Stimulated activated CD8-positive, alpha-beta memory T cell treated with anti-CD3 and anti-CD28 coated beads, Interleukin-12 subunit alpha, Interleukin-12 subunit beta, amount 100 ng/mL, for 1 hour (primary cell): ENCODE measurements at places on chromosomes 1 and 21.

DNA sequence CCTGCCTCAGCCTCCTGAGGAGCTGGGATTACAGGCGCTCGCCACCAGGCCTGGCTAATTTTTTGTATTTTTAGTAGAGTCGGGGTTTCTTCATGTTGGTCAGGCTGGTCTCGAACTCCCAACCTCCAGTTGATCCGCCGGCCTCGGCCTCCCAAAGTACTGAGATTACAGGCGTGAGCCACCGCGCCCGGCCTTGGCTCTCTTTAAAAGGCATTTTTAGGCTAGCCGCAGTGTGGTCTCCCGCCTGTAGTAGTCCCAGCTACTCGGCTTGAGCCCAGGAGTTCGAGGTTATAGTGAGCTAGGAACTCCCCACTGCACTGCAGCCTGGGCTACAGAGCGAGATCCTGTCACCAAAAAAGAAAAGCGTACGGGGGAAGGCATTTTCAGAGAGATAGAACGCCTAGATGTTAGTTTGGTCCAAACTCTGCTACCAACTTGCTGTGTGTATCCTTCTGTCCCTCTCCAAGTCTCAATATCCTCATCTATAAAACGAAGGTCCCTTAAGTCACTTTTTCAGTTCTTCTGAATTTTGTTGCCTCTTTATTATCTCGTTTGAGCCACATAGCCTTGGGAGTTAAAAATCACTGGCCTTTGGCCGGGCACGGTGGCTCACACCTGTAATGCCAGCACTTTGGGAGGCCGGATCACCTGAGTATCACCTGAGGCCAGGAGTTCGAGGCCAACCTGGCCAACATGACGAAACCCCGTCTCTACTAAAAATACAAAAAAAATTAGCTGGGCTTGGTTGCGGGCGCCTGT lies 734 bp downstream of the MED18 start:
- peak; percentile 13 for DNase-seq

DNA sequence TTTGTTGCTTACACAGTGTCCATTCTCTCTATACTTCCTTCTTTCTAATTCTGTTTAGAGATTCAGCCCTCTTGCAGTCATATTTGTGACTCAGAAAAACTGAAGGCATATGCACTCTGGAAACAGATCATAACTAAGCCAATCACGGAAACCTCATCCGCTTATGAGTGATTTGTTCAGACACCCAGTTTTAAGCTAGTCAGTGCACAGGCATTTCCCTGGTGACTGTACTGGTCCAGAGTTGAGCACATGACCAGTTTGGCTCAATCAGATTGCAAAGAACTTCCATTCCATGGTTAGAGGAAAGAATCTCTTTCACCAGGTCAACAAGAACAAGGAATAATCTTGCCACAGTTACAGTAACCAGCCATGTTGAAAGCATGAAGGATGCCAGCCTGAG lies 69.2 kb upstream of the SGIP1 start:
- no peak for DNase-seq

GRCh38 chr1:107863342-107863741 lies 101.6 kb downstream of the VAV3 start:
- DNase-seq, result no peak

DNA sequence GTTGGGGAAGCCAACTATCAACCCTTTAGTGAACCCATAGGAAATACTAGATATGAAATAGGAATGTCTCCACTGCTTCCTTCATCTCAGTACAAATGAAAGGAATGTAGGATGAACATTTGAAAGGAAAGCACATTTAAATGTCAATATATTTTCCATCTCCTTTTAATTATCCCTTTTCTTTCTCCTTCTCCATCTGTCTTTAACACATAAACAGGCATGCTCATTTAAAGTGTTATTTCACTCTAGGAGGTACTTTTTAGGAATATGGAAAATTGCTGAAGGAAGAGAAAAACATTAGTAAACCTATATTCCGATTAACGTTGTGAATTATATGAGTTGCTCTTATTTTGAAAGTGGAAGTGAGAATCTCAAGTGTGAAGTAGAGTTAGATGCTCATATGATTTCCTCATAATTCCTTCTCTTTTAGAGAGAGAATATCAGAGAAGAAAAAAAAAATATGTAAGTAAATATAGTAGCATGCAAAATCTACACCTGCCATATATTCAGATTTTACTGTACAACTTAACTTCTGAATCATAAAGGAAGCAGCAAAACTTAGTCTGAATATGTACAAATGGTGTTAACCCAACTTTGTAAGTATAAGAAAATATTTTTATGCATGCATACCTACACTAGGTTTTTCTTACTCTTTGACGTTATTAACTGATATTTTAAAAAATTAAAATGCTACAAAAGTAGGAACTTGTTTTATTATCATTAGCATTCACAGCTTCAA lies 406.9 kb upstream of the B3GALT2 start:
- DNase-seq, result no peak

DNA sequence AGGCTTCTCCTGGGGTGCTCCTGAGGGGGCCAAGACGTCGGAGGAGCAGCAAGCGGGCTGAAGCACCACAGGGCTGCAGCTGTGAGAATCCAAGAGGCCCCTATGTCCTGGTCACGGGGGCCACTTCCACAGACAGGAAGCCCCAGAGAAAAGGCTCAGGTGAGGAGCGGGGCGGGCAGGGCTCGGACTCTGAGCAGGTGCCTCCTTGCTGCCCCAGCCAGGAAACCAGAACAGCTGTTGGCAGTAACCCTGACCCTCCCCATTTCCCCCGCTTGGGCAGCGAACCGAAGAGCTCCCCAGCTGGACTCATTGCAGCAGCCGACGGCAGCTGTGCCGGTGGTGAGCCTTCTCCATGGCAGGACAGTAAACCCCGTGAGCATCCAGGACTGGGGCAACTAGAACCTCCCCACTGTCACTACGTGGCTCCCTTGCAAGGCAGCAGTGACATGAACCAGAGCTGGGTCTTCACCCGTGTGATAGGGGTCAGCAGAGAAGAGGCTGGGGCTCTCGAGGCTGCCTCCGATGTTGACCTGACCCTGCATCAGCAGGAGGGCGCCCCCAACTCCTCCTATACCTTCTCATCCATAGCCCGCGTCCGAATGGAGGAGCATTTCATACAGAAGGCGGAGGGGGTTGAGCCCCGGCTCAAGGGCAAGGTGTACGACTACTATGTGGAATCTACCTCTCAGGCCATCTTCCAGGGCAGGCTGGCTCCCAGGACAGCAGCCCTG lies 625 bp downstream of the KLHDC7A start:
- DNase-seq, result no peak

- no peak for DNase-seq
Observed at GRCh38 chr21:42649122-42650032, 4.0 kb upstream of the PDE9A start.

DNA sequence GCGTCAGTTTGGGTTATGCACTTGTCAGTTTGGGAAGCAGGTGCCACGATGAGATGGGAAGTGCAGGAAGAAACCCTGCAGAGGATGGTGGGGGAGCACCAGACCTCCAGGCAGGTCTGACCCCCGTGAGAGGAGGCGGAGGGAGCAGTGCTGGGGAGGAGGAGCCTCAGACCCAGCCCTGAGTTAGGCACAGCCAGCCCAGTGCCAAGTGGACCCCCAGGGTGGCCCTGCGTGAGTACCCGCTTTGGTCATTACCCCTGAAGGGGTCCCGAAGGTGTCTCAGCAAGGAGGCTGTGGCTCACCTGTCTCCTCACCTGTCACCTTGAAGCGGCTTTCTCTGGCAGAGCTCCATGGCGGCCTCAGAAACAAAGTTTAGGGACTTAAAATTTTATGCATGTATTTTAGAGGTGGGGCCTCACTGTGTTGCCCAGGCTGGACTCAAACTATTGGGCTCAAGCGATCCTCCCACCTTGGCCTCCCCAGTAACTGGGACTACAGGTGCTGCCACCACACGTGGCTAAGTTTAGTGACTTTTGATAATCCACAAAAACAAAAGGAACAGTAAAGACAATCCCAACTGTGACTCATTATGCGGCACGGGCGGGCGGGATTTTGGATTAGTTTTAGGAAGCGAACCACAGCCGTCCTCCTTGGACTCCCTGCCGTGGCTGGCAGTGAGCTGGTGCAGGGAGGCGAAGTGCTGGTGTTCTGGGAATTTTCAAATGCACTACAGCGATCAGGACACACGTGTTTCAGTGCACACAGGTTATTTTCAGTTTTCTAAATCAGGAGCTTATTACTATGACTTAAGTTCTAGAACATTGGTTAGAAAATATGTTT lies 4.7 kb downstream of the AGPAT3 start:
- DNase-seq, result no peak

DNA sequence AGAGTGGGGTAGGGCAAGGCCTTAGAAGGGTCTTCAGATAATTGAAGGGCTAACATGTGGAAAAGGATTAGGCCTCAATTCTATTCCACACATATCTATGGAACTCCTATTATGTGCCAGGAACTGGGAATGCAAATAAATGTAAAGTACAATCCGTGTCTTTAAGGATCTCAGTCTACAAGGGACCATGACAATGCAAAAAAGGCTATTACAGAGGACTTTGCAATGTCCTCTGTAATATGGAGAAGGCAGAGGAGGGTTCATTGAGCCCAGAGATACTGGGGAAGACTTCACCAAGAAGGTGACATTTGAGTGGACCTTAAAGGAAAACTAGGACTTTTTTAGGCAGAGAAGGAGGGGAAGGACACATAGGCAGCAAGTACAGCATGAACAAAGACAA lies 4.5 kb upstream of the SCMH1 start:
- DNase-seq, result no peak

DNA sequence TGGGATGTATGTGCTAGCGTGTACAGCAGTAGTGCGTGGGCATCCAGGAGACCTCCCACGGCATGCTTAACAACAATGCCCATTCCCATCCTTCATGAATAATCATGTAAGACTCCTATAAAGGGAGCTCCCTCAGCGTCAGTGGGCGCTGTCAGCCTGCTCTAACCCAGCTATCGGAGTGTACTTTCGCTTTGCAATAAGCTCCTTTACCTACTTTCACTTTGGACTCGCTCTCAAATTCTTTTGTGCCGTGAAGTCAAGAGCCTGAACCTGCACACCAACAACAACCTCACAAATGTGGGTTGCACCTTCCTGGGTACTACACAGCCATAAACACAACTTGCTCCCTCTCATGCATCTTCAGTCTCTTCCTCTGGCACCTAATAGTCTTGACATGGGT lies 114.8 kb upstream of the PAXBP1 start:
- no peak for DNase-seq

- no peak for DNase-seq
Observed at GRCh38 chr1:89201106-89201794, 2.5 kb upstream of the GBP4 start.

DNA sequence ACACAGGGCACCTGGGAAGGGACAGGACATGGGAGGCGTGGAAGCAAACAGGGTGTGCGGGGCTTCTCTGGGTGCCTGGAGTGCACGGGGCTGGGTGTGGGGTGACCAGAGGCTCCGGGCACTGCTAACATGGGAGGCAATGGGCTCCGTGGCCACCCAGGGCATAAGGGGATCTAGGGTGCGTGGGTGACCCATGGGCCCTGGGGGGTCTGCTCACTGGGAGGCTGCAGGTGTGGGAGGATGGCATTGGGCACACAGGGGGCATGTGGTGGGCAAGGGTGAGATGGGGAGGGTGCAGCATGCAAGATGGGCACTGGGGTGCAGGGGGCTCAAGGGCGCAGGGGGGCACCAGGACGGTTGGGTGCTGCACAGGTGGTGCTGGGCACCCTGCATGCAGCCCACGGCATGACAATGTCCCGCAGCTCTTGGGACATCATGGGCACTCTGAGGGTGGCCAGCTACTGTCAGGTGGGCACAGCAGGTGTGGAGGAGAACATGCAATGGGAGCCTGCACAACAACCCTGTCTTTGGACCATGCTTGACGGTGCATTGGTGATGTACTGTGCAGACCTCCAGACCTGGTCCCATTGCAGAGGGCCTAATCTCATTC lies 15.1 kb downstream of the TRIM11 start:
- DNase-seq, result no peak

- no peak for DNase-seq
Observed at GRCh38 chr1:83857103-83857502, 141.8 kb downstream of the TTLL7 start.

- DNase-seq, result no peak
Observed at GRCh38 chr1:1144122-1144842, 28.4 kb upstream of the C1orf159 start.

DNA sequence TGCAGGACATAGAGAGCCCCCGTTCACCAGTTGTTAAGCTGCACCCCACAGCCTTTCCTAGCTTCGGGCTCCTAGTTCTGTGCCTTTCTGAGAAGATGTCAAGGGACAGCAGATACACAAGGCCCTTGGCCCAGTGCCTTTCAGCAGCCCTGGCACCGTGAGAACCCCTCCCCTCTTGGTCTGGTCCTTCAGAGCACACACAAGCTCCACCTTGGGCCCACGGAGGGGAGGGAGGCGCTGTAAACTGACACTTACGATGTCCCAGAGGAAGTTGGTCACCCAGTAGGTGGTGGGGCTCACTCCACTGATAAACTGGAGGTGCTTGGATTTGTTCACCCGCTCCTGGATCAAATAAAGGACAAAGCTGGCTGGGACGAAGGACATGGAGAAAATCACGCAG lies 101.6 kb downstream of the ABCA4 start:
- no peak for DNase-seq

DNA sequence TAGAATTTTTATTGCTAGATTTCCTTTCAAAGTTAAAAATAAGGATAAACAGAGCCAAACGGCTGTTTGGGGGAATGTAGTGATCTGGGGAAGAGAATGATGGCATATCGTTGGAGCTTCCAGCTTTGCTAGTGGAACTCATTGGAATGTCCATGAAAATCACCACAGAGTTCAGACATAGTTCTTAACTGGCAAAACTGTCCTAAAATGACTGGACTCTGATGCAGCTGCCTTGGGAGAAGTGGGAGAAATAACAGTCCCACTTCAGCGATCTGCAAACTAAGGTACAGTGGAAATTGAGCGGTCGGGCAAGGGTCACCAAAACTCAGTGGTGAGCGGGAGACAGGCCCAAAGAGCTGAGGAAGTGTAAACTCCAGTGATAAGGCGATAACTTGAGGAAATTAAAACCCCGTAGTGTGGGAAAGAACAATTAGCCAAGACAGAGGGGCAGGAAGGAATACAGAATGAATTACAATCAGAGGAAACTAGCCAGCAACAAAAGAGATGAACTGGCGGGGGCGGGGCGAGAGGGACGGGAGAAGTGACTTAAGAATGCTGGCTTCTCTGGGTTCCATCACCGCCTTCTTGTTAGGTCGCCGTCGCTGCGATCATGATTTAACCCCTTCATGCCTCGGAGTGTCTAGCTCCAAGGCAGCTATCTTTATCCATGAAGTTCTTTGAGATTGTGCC lies 89.8 kb upstream of the ARHGAP29 start:
- DNase-seq, result no peak
